Hypothalamus (tissue), 51 donors: ENCODE measurements at places on chromosomes 4 and X.
A peak's percentile ranks its signal among the peaks of the same experiment; 100 is the strongest.

DNA sequence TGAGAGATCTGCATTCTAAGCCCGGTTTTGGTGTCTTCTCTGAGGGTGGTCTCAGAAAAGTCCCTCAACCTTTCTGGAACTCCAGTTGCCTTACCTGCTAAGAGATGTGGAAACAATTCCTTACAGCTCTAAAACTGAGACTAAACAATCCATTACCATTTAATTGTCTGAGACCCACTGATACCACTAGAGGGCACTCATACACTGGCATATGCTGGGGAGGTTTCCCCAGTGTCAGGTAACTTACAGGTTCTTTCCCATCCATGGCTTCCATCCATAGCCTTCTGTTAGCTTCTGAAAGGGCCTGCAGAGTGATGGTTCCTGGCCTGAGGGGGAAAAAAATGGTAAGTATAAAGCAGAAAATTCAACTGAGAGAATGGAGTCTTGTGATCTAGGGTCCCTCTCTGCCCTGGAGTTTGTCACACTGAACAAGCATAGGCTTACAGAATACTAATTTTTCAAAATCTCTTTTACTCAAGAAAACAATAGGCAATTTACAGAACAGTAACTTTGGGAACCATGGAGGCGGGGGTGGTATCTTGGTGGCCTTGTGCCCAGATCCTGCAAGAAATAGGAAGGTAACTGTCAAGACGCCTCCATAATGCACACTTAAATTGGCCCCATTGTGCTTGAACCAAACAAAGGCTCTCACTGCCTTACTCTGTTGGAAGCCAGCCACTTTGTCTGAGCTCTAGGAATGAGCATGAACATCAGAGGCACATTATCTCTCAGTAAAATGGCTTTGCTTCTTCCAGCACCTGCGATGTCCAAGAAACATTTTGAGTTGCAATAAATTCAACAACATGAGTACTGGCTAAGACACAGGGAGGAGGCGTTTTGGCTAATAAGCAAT is 236.1 kb downstream of the OPHN1 start:
- DNase-seq: peak; percentile 1

GRCh38 chr4:55588160-55588559 is 3.9 kb downstream of the PDCL2 start:
- DNase-seq: no peak

DNA sequence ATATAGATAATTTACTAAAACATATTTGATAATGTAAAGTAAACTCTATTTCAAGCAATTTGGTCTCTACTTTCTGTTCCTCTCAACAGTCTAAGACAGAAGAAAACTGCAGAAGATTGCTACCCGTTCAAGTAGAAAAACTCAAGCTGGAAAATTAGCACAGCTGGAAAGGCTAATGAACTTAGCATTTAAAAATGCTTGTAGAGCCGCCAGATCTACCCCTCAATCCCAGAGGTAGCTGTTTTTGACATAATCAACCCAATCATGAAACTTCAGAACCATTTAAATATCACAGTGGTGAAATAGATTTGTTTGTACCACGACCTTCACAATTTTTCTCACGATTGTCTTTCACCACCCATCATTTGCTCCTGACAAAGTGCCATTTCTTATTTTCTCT is 479.5 kb downstream of the SPRY1 start:
- no peak for DNase-seq

DNA sequence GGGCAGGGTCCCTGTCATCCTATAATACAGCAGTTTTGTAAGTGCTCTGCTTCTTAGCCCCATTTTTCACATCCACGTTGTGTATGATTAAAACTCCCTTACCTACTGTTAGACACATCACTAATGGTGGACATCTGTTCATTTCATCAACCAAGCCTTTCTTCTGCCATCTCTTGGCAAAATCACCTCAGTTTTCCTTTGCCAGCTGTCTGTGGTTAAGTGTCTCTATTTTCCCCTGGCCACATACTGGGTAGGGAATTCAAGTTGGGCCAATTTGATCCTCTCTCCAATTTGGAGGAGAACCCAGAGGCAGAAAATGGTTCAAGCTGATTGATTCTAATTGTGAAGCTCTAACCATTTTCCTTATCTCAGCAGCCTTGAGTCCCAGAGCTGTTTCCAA is 436.1 kb downstream of the PCDH7 start:
- no peak for DNase-seq

DNA sequence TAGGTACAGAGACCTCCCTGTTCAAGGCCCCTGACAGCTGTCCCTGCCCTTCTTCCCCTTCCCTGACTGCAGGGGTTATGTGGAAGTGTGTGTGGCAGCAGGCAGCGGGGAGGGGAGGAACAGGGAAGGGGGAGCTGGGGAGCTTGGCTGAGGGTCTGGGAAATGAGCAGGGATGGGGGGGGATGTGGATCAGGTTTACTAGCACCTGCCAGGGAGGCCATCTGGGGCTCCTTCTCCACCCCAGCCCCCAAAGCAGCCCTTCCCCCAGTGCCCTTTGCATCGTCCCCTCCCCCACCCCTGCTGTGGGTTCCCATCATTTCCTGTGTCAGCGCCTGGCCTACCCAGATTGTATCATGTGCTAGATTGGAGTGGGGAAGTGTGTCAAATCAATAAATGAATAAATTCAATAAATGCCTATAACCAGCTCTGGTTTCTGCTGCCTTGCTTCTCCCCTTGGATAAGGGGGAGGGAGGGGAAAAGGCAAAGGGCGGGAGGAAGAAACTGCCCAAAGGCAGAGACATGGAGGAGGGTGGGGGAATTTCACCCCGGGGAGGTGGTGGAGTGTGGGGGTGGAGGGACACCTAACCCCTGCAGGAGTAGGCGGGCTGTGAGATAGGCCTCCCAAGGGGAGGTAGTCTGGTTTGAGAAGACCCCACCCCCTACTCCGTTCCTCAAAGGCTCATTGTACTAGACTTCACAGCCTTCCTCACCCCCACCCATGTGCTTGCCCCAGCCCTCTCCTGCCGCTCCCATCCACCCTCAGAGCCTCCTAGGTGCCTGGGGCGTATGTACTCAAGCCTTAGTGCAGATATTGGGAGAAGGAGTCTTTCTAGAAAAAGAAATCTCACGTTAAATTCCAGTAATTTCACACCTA is 3.2 kb downstream of the CXorf65 start:
- DNase-seq: no peak

DNA sequence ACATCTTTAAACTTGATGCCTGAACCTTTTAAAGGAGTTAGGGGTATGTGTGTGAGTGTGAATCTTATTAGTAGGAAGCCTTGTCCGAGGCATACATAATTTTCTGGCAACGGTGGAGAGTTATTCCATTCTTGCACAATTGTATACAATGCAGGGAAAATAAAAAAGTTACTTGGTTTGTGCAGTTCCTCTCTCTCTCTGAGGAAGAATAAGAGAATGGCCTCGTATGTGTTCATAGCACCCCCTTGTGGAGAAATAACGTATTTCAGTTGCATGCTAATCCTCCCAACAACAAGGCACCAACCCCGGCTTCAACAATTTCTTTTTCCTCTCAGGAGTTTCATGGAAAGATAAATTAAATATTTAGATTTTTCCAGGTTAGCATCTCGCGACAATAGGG is 33.7 kb upstream of the FGF13 start:
- DNase-seq: no peak

- no peak for DNase-seq
Observed at GRCh38 chr4:142581881-142582280, 264.2 kb downstream of the INPP4B start.

- no peak for DNase-seq
Observed at GRCh38 chr4:150316332-150317205, 238.3 kb downstream of the DCLK2 start.

DNA sequence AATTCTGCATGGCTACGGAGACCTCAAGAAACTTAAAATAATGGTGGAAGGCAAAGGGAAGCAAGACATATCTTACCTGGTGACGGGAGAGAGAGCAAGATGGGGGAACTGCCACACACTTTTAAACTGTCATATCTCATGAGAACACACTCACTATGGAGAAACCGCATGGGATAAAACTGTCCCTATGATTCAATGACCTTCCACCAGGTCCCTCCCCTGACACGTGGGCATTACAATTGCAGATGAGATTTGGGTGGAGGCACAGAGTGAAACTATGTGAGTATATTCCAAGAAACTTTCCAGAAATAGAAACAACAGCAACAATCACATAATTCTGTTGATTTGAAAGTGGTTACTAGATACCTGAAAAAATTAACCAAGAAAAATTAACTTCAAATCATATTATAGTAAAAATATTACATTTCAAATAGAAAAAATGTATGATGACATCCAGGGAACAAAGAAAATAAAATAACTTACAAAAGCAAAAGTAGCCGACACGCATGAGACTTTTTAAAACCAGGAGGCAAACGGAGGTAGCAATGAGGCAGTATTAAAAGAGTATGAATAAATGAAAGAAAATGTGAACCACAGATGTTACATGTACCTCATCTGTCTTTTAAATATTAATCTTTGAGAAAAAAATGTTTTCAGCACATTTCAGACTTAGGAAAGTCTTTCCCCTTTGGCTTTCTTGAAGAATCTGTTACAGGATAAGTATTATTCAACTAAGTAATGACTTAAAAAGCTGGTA is 879.5 kb downstream of the TECRL start:
- no peak for DNase-seq
